ENCODE measurements at places on chromosomes 5 and 9.

DNA sequence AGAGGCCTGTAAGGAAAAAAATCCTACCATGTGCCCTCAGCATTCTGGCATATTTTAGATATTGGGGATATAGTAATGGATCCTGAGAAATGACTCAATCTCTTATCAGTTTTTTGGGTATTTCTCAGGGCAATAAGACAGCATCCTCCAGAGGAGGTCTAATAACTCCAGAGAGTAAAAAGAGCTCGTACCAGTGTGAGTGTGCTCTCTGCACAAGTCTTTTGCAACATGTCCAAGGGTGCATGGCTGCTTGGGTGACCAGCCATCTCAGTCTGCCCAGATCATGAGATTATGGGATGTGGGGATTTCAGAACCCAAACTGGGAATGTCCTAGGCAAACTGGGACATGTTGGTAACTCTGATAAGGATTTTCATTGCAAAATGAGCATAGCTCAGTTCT lies 15.3 kb downstream of the ASPN start:
- no peak overlapping the region for H3K27ac ChIP-seq
- H3K36me3 ChIP-seq = no peaks in the 10 kb centered on the region
- no peaks in the 10 kb centered on the region for H3K27me3 ChIP-seq
- no peak overlapping the region for H3K4me3 ChIP-seq

- H3K36me3 ChIP-seq = no peaks in the 10 kb centered on the region
- H3K4me3 ChIP-seq = no peak overlapping the region
- H3K27me3 ChIP-seq = no peaks in the 10 kb centered on the region
- DNase-seq = no peak
Observed at GRCh38 chr9:78781681-78782080, 484.8 kb downstream of the PSAT1 start.

DNA sequence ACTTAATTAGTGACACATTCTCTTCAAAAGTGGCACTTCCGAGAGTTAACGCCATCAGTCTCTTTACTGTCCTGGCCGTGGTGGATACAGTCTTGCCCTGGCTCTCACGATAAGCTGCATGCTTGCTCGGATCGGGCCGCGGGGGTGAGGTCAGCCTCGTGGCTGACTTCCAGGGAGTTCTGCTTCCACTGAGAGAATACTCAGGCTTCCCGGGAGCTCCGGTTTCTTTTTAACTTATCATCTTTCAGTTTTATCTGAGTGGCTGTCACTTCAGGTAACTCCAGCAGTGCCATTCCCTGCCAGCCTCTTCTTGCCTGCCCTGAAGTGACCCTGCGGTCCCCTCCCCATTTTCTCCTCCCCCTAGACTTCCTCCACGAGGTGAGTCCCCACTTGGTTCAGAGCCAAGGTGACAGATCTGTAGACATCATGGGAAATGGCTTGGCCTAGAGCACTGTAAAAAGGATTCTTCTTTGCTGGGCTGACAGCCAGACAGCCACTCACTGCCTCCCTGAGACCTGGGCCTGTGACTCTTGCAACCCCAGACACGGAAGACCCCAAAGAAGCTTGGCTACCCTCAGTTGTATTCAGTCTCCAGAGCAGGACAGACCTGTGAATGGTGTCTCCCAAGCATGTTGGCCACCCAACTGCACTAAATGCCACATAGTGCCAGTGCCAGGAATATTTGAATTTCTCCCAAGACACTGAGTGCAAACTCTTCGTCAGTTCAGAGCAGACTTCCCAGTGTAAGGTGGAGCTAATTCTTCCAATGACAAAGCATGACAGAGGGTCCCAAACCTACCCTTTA lies 95.1 kb downstream of the DAPK1 start:
- H3K27me3 ChIP-seq = no peaks in the 10 kb centered on the region
- peak overlapping the region; percentile 52 for H3K27ac ChIP-seq
- no peak overlapping the region for H3K4me3 ChIP-seq
- H3K36me3 ChIP-seq = no peaks in the 10 kb centered on the region

GRCh38 chr5:126984632-126985031 lies 45.7 kb downstream of the MARCHF3 start:
- no peaks in the 10 kb centered on the region for H3K36me3 ChIP-seq
- no peak for DNase-seq
- H3K4me1 ChIP-seq = no peaks in the 10 kb centered on the region
- H3K27ac ChIP-seq = no peak overlapping the region
